ENCODE measurements at places on chromosomes 2 and 18.

- DNase-seq = no peak
Measured at GRCh38 chr2:45577441-45577840, 33.6 kb downstream of the SRBD1 start.

DNA sequence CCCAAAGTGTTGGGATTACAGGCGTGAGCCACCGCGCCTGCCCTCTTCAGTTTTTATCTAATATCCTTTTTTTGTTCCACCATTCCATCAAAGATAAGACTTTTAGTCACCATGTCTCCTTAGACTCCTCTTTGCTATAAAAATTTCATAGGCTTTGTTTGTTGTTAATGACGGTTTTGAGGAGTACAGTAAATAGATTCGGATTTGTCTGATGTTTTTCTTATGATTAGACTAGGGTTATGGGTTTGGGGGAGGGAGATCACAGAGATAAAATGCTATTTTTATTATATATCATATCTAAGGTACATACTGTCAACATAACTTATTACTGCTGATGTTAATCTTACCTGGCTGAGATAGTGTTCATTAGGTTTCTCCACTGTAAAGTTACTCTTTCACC lies 6.2 kb downstream of the IL36B start:
- no peak for DNase-seq

- no peak for DNase-seq
Measured at GRCh38 chr2:73822276-73822675, 6.5 kb upstream of the STAMBP start.

- DNase-seq = no peak
Measured at GRCh38 chr2:152379089-152379488, 44.1 kb downstream of the FMNL2 start.

- no peak for DNase-seq
Measured at GRCh38 chr18:56200381-56200911, 437.9 kb downstream of the TXNL1 start.

GRCh38 chr18:63319383-63320122 lies at the start of gene BCL2:
Gene BCL2 (minus strand): TSS chr18:63319769.
- DNase-seq = no peak
